NCI-H524 (cell line): ENCODE measurements at places on chromosomes 2 and 18.

GRCh38 chr18:64639536-64639935 lies 490.6 kb upstream of the LINC00305 start:
- DNase-seq: no peak

GRCh38 chr2:3585261-3586109 lies 9.4 kb upstream of the COLEC11 start:
- DNase-seq: no peak

DNA sequence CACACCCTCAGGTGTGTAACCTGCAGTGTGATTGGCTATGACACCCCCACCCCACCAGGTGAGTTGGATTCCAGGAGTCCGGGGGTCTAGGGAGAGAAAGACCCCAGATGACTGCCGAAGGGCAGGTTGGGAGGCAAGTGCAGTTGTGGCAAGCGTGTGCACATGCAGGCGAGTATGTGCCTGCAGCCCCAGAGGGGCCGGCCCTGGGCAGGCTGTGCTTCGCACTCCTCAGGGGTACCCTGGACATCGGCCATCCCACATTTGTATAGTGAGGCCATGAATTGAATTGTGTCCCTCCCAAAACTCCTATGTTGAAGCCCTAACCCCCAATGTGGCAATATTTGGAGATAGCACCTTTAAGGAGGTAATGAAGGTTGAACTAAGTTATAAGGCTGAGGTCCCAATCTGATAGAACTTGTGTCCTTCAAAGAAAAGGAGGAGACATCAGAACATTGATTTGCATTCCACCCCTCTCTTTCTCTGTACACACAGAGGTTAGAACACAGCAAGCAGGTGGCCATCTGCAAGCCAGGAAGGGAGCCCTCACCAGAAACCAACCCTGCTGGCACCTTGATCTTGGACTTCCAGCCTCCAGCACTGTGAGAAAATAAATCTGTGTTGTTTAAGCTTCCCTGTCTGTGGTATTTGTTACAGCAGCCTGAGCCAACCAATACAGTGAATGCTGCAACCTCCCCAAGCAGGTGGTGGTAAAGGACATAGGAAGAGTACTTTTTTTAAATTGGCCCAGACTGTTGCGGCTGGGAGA lies 241.8 kb downstream of the TFCP2L1 start:
- no peak for DNase-seq

GRCh38 chr2:52498077-52498750 lies 1269.4 kb upstream of the CHAC2 start:
- DNase-seq: no peak

DNA sequence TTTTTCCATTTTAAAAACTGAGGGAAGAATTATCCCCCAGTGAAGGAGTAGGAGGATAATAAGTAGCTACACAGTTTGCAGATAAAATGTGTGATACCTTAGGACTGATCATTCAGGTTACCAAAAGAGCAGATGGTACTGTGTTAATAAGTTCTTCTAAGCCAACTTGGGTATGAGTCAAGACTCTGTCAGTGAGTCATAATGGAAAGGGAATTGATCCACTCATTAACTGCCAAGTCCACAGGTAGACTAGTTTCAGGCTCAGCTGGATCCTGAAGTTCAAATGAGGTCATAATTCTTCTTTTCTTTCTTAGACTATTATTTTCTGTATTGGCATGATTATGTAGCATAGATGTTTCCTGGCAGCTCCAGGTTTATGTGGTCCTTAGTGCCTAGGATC lies 142.4 kb upstream of the ALPP start:
- peak; percentile 65 for DNase-seq

DNA sequence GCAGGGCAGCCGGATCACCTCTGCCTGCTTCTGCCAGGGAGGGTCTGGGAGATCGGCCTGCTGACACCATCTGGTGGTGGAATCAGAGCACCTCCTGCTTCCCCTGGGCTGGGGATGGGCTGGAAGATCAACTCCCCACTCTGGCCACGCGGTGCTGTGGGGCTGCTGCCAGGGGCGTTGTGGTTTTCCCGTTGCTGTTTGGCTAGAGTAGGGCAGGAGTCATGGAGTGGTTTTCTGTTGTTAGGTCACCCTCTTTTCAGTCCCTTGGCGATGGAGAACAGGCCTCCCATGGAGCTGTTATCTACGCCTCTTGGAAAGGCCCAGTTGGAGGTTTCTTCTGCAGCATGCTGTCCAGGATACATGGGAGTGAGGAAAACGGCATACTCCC lies 15.2 kb downstream of the BCL2L11 start:
- DNase-seq: no peak

DNA sequence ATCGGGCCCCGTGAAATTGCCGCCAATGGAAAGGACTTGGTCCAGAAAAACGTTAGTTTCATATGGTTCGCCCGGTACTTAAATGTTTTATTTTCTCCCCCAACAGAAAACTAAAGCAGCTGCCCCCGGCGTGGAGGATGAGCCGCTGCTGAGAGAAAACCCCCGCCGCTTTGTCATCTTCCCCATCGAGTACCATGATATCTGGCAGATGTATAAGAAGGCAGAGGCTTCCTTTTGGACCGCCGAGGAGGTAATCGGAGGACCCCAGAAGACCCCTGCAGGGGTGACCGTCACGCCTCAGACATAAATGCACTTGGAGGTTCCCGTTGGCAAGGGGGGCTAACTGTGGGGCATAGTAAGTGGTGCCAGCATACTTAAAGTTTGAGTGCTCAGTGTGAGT lies 742 bp downstream of the RRM2 start:
- DNase-seq: peak; percentile 46

- DNase-seq: peak; percentile 40
Observed at GRCh38 chr18:75269696-75270095, 59.1 kb downstream of the TSHZ1 start.

DNA sequence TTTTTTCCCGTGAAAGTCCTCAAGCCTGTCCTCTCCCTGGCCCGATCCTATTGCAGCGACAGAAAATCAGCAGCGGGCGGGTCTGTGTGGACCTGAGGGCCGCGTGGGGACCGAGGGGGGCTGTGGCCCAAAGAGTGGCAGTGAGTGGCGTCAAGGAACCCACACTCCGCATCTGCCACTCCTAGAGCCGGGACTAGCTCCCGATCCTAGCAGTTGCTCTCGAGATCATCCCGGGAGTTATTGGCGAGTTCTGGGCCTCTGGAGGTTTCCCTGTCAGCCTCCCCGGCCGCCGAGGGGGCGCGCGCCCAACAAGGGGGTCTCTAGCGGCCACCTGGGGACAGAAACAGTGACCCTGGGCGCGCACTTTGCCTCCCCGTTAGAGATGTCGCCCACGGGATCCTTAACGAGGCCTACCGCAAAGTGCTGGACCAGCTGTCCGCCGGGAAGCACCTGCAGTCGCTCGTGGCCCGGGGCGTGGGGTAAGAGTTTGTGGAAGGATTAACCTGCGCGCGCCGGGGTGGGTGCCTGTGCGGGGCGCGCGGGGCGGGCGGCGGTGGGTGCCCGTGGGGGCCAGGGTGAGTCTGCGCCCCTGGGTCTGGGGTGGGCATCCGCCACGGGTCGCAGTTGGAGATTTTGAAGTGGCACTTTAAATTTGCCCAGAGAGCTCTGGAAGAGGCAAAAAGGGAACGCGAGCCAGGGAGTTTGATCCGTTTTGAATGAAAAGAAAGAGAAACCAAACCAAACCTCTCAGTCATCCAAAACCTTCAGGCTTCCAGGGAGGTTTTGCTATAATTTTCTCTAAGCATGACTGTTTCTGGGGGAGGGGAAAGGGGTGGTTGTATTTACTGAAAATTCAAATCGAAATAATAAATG lies 3.5 kb downstream of the ADCYAP1 start:
- DNase-seq: peak; percentile 8

GRCh38 chr2:166167449-166167848 lies 39.6 kb upstream of the SCN1A start:
- DNase-seq: no peak

- no peak for DNase-seq
Observed at GRCh38 chr18:79515331-79515730, 119.6 kb downstream of the NFATC1 start.

- DNase-seq: peak; percentile 12
Observed at GRCh38 chr18:39199231-39199855, 1633.7 kb upstream of the CELF4 start.

- no peak for DNase-seq
Observed at GRCh38 chr2:103618112-103618511, 856.3 kb downstream of the TMEM182 start.

DNA sequence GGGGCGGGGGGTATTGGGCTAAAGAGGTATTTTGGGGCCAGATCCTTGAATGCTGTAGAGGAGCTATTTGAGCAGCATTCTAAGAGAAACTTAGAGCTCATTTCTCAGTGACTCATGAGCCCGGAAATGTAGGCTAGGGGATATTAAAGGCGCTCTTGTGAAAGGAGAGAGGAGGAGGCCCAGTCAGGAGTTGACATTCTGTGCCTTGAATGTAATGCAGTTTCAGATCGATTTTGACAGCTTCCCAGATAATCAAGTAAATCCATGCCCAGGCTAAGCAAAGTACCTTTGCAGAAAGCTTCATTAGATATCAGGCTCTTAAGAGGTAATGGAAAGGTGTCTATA lies 1.5 kb downstream of the CAB39 start:
- DNase-seq: no peak

DNA sequence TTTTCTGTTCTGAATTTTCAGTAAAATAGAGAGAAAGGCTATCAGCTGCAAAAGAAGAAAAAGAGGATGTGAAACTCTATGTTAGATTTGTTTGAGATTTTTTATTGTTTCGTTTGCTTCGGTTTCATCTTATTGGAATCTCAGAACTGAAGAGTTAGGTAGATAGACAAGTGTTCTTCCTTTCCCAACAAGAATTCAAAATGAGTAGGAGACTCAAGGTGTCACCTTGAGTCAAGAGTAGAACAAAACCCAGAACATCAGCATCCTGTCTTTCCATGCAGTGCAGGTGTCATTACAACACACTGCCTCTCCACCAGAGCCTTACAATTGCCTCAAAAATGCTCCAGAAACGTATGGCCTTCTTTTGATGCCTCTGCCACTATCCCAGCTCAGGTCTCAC lies 21.1 kb downstream of the NBAS start:
- no peak for DNase-seq

DNA sequence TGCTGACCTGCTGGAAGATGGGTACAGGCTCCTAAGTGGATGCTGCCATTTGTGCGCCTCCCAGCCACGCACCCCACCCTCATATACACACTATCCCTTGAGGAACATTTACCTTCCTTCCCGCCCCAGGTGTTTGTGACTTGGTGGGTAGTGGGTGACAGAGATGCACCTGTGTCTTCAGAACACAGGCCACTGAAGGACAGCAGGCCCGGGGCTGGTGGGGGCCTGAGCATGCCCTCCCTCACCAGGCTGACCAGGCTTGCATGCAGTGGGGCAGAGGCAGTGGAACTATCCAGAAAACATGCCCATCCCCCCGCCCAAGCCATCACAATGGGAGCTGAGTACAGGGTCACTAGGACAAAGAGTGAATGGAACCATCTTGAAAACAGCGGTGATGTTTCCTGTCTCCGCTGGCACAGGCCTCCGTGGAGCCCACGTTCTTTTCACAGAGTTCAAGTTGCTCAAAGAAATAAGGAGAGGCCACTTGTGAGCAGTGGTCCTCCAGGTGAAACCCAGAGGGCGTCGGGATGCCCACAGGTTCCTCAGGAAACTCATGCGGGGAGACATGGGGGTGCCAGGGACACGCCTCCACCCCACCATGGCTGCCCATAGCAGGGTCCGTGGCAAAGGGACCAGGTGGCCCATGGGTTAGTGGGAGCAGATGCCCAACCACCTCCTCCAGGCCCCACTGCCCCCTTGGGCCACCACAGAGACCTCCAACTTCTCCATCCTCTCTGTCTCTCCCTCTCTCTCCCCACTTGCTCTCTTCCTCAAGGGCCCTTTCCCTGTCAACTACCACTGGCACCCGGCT lies 90.9 kb downstream of the MALT1 start:
- no peak for DNase-seq

DNA sequence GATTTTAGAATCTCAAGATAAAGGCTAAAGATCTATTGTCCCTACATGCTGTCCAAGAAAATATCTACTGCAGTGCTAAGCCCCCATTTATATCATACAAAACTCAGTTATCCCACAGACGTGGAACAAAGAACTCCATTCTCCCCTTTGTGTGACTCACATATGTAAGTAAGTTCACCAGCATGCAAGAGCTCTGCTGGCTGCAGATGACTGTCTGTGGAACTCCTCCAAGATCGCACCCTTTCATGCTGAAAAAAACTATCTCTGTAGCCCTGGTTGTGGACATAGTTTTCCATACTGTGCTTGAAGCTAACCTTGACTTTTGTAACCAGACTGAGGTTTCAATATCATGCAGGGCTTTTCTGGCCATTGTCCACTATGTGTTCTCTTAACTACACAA lies 207.1 kb downstream of the ZNF521 start:
- DNase-seq: no peak

DNA sequence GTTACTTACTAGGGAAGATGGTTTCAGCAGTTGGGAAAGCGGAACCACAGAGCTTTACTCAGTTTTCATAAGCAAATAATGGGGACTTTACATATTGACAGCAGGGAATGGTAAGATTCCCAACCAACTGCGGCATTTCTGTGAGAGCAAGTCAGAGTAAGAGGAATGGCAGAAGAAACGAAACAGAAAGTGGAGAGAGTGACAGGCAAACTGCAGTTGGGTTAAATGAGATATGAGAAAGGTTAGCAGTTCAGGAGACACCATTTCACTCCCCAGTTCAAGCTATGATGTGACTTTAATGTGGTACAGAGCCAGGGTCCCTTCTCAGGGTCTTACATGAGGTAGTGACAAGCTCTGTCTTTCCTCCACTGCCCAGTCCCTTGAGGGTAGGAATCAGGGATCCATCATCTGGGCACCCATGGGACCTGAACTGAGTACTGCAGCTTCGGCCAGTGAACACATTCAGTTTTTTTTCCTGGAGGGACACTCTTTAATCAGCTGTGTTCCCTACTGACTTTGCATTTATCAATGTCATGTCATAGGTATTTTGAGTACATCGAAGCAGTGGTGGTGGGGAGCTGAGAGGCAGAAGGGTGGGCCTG lies 33.0 kb upstream of the GREB1 start:
- DNase-seq: no peak

GRCh38 chr2:29527947-29528346 lies 393.4 kb downstream of the ALK start:
- DNase-seq: peak; percentile 27

DNA sequence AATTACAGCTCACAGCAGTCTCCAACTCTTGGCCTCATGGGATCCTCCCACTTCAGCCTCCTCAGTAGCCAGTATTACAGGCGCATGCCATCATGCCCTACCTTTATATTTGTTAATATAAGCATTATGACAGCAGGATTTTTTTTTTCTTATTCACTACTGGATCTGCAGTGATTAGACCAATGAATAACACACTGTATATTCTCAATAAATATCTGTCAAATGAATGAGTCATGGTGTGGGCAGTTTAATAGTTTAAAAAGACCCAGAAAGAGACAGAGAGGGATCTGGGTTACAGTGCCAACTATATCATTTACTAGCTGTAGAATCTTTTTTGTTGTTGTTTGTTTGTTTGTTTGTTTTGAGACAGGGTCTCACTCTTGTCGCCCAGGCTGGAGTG lies 62.4 kb upstream of the LTBP1 start:
- DNase-seq: no peak

GRCh38 chr18:78675231-78675630 lies 304.4 kb upstream of the SALL3 start:
- no peak for DNase-seq

GRCh38 chr2:7882296-7882695 lies 799.6 kb upstream of the ID2 start:
- no peak for DNase-seq
